ENCODE measurements at places on chromosomes 1 and 21. TPM values are rescaled to one million over a fixed set of nuclear protein-coding genes. Genes with fewer than 3 reads are reported as not detected.

INKA2 gene
- 2.1 TPM for total RNA-seq

THEMIS2 gene
- 0.53 TPM for total RNA-seq

LDLRAD1 gene
- total RNA-seq, result not detected

PLA2G2C gene
- not detected for total RNA-seq

SPRR1B gene
- total RNA-seq, result not detected

C1orf185 gene
- not detected for total RNA-seq

FBXO28 gene
- 30.9 TPM for total RNA-seq

All from A549 treated with AZD2906 at 1 μM for 4 hours (cell line).